Stimulated activated CD4-positive, alpha-beta T cell treated with anti-CD3 and anti-CD28 coated beads, Interleukin-4, amount 100 ng/mL, for 1 hour (primary cell): ENCODE measurements at places on chromosomes 1 and 21.

- no peak for DNase-seq
These were observed 8.6 kb downstream of the CACNA1S start for GRCh38 chr1:201103666-201104065.

- DNase-seq = no peak
These were observed 61.9 kb downstream of the CAPN2 start for GRCh38 chr1:223774134-223774814.

DNA sequence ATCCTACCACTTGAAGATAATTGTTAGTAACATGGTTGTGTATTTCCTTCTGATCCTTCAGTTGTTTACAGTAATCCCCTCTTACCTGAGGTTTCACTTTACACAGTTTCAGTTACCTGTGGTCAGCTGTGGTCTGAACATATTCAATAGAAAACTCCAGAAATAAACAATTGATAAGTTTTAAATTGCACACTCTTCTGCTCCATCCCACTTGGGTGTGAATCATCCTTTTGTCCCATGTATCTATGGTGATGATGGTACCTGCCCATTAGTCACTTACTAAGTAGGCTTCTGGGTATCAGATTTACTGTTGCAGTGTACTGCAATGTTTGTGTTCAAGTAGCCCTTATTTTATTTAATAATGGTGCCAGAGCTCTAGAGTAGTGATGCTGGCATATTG, 62.5 kb downstream of the OSBPL9 start:
- no peak for DNase-seq

GRCh38 chr1:236692128-236692527, 5.8 kb downstream of the ACTN2 start:
- DNase-seq = no peak

DNA sequence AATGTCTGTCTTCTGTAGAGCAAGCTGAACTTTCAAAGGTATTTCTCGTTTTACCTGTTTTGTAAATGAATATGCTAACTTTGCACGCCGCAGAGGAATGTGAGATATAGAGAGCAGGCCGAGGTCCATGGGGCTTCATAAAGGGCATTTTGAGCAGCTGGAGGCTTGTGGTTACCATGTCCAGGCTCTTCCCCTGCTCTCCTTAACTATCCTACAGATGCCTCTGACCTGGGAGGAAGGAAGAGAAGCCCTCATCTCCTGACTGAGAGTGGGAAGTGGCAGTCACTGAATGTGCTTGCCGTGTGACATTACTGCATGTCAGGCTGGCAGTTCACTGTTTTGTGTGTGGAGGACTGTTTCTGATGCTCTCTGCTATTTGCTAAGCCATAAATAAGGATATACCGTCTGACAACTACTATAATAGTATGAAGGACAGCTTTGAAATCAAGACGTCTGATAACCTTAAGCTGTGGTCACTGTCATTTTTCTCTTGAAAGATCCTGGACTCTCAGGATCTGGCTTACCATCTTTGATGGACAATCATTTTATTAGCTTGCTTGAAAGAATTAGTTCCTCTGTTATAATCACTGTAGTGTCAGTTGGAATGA, 92.2 kb downstream of the DYRK1A start:
- DNase-seq = no peak

GRCh38 chr1:112508278-112509004, at the start of gene WNT2B:
Gene WNT2B (plus strand): TSS chr1:112508965. CDS start chr1:112509263, 298 bp downstream.
- peak; percentile 50 for DNase-seq

GRCh38 chr1:15218287-15219279, 28.4 kb upstream of the FHAD1 start:
- no peak for DNase-seq

DNA sequence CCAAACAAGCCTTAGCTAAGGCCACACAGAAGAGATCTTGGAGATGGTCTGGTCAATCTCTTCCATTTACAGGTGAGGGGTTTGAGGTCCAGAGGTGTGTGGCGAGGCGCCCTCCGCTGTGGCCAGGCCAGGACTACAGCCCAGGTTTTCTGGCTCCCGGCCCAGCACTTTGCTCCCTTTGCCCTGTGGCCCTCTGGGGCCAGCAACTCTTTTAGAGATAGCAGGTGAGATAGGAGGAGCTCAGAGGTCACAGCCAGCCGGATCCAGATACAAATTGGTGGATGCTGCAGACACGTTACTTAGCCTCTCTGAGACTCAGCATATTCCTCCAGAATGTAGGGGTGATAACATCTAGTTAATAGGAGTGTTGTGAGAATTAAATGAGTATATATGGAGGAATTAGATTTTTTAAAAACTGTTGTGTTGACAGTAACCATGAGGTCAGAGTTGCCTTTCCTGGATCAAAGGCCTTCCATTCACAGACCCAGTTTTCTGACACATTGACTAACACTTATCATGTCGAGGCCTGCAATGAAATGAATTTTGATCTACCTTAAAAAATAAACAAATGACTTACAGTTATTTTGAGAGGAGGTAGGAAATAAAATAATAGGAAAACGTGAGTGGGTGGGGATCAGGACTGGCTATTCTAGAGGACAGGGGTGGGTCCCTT, 16.6 kb downstream of the TEX35 start:
- DNase-seq = no peak

GRCh38 chr1:16243936-16244649, 7.1 kb upstream of the CPLANE2 start:
- DNase-seq = peak; percentile 75

DNA sequence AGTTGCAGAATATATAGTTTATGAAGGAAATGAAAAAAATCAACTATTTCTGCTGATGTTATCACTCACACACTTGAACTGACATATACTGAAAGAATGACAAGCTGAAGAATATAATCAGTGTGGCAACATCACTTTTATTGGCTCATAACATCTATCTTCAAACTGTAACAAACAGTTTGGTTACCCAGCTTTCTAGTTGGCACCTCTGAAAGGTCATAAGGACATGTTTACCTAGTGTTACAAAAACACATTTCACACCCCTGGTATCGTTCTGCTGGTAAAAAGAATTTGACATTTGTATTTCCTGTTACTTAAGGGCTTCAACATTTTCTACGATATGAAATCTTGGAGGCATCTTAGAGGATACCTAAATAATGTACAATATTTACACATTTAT, 1267.0 kb upstream of the NCAM2 start:
- DNase-seq = no peak

DNA sequence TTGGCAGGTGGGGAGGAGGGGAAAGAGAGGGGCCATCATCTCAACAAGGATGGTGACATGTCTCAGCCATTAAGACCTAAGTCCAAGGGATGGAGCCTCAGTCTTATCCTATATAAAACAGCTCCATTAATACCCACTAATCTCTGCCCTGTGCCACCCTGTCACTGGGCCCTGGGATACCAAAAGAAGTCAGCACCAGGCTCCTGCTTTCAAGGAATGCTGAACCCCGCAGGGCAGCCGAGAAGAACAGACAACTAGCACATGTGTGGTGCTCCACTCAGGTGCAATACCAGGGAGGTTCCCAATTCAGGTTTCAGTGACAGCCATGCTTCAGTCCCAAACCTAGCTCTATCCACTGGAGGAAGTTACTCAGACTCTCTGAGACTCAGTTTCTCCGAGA, 128.4 kb downstream of the GRIK3 start:
- no peak for DNase-seq

- no peak for DNase-seq
These were observed 101.6 kb downstream of the DMRTB1 start for GRCh38 chr1:53560581-53561502.

- no peak for DNase-seq
These were observed 60.8 kb downstream of the EYA3 start for GRCh38 chr1:28027660-28028059.

DNA sequence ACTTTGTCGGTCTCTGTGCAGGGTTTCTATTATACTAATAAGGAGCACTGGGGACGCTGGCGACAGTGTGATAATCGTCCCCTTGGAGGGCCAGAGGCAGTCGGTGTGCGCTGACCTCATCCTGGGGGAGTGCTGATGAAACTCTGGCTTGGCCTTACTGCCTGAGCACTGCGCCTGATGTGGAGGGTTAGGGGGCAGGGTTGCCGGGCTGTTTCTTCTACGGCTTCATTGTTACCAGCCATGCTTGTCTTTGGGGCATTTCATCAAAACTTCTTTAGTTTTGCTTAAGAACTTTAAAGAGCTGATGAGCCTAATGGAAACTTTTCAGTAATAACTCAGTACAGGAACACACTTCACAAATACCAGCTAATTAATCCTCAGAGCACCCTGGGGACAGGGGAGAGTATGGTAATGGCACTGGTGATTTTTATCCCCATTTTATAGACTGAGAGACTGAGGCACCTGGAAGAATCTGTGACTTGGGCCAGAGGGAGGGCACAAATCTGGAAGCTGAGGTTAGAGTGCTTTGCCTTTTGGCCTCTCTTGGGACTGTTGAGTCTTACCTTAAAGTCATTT, 81.8 kb downstream of the PEX14 start:
- DNase-seq = no peak

- DNase-seq = no peak
These were observed 297.0 kb downstream of the GPATCH2 start for GRCh38 chr1:217333939-217334338.

- no peak for DNase-seq
These were observed 260.0 kb upstream of the KAZN start for GRCh38 chr1:14338509-14338908.

- DNase-seq = no peak
These were observed 60.3 kb upstream of the SLC45A1 start for GRCh38 chr1:8257621-8258020.

DNA sequence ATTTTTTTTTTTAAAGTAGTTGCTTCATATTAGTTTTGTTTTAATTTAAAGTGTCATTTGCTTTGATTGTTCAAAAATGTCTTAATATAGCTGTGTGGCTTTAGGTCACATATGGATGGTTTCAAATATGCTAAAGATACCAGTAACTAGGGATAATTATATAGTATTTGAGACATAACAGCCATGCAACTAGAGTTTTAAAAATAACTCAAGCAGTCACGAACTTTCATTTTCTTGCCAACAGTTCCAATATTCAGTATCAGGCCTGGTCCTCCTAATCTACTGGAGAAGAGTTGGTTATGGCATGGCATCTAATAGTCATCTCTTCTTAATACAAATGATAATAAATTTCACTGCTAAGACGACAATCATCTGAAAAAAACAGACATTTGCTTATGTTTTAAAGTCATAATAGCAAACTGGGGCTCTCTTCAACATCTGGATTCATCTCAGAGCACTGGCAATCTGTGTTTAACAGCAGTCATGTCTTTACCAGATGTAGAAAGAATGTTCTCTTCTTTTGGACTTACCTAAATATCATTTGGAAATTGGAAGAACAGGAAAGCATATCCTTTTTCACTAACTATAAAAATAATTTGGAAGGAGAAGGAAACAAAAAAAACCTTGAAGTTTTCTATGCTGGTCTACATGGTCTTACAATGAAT, 24.1 kb upstream of the A3GALT2 start:
- no peak for DNase-seq

DNA sequence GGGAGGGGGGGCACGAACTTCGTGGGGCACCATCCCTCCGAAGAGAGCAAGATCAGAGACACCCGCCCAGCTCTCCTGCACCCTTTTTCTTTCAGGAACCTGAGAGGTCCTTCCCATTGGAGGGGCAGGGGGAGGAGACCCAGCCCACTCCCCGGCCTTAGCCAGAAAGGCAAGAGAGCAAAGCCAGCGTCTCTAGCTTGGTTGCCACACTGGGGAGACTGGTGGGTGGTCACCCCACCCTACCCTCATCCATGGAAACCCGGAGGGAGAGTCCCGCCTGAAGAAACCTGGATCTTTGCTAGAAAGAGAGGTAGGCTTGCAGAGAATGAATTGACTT, 246 bp downstream of the ATP2B4 start:
- DNase-seq = no peak

DNA sequence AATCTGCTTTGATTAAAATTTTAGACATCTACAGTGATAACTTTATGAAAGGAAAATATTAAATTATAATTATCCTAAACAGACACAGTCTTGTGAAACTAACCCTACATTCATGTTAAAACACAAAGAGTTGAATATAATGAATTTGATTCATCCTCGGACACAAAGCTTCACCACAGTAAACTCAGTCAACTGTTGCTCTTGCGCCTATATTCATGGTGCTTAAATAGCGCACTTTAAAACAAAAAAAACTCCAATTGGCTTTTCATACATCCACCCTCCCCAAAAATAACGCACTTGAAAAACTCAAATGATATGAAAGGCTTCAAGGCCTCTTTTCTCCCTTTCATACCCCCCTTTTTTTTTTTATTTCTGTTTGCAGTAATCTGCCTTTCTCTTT, 260.3 kb downstream of the FAF1 start:
- DNase-seq = no peak

GRCh38 chr1:116842654-116843053, 67.1 kb upstream of the PTGFRN start:
- no peak for DNase-seq

GRCh38 chr1:46002551-46003150, 129.8 kb downstream of the PIK3R3 start:
- no peak for DNase-seq

- DNase-seq = no peak
These were observed 47.5 kb upstream of the PLA2G2C start for GRCh38 chr1:20233866-20234265.

DNA sequence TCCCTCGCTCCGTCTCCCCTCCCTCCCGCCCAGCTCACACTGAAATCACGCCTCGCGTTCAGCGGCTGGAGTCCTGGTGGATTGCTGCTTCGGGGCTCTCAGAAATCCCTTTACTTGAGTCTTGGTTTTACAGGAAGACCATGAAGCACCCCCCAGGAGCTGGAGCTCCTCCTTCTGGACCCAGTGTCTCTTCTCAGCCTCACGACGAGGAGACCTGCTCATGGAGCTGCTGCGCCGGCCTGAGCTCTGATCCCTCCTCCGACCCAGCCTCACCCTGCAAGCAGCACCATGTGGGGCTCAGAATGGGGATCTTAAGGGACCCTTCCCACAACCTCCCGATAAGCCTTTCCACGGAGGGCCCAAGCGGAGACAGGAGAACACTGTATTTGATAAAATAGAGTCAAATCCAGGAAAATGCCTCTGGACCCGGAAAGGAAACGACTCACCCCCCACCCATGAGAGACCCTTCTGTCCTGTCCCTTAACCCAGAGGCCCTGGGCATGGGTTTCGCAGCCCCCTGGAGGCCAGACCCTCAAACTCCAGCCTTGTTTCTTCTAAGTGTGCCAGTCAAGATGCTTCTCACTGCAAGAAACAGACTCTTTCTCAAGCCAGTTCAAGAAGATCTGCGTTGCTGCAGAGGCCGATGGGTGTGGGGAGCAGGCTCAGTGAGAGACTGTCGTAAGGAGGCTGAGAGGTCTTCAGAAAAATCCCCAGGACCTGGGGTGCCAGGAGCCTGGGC, 26.1 kb downstream of the PDE9A start:
- DNase-seq = no peak

DNA sequence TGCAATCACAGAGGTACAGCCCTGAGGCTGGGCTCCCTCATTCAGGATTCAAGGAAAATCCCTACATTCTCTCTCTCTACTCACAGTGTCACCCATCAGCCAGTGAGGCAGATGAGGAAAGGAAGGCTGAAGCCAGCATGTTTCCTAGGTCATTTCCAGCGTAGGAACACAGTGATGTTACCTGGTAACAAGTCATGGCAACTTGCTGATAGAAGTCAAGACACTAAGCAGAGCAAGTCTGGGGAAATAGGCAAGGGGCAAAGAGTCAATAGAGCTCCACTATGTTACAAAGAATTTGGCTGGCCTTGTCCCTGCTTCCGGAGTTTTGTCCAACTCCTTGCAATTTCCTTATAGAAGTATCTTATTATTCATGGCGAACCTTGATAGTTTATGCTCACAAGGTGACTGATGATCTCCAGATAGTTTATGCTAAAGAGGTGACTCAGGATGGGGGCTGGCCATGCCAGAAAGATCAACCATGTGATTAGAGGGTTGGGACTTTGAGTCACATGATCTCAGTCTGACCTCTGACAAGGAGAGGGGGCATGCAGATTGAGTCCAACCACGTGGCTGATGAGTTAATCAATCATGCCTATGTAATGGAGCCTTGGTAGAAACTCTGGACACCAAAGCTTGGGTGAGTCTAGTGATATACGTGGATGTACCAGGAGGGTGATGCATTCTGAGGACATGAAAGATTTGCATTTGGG, 51.1 kb downstream of the SUSD4 start:
- no peak for DNase-seq
